Activated CD8-positive, alpha-beta memory T cell treated with anti-CD3 and anti-CD28 coated beads, Interleukin-2, amount 50 U/mL, for 48 hours (primary cell): ENCODE measurements at places on chromosomes 1 and 21.

DNA sequence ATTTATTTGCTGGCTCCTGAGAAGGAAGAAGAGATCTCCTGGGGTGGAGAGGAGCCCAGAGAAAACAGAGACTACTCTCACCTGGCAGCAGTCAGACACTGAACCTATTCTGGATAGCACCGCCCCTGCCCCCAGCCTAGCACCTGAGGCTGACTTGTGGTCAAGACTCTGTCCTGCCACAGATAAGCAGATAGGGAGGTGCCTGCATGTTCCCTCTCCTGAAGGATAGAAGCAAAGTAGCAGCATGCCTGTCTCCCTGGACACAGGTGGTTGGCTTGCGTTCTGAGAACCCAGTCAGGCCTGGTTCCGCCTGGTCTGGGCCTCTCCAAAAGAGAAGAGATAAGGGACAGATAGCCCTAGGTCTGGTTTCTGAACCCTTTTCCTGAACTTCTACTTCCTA lies 1.3 kb upstream of the EFNA3 start:
- no peak for DNase-seq

DNA sequence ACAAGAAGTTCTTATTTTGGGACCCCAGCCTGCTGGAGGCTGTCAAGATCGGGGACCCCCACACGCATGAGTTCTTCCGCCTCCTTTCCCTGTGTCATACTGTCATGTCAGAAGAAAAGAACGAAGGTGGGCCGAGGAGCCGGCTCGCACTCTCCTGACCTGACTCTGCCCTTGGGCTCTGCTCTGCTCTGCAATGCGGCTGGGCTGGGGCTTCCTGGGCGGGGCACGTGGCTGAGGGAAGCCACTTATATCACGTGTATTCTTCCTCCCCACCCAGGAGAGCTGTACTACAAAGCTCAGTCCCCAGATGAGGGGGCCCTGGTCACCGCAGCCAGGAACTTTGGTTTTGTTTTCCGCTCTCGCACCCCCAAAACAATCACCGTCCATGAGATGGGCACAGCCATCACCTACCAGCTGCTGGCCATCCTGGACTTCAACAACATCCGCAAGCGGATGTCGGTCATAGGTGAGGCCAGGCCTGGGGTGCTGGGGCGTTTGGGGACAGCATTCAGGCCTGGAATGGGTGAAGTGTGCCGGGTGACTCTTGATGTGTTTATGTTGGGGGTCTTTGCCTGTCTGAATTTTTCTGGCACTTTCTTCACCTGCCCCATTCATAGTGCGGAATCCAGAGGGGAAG lies 17.6 kb downstream of the ATP8B2 start:
- DNase-seq = peak; percentile 83

DNA sequence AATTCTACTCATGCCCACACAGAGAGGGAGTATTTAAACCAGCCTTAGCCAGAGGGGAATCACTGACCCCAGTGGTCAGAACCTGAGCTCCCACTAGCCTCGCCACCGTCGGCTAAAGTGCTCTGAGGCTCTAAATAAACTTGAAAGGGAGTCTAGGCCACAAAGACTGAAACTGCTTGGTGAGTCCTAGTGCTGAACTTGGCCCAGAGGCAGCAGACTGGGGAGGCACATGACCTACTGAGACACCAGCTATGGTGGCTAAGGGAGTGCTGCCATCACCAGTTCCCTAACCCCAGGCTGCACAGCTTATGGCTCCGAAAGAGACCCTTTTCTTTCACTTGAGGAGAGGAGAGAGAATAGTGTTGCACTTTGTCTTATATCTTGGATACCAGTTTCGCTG lies 1542.8 kb downstream of the KCNT2 start:
- DNase-seq = no peak

GRCh38 chr1:116019653-116020253 lies 43.4 kb downstream of the SLC22A15 start:
- DNase-seq = no peak

GRCh38 chr1:228071839-228072657 lies 10.5 kb upstream of the ARF1 start:
- DNase-seq = no peak

GRCh38 chr1:204465546-204466415 lies 28.8 kb downstream of the PIK3C2B start:
- DNase-seq = no peak

DNA sequence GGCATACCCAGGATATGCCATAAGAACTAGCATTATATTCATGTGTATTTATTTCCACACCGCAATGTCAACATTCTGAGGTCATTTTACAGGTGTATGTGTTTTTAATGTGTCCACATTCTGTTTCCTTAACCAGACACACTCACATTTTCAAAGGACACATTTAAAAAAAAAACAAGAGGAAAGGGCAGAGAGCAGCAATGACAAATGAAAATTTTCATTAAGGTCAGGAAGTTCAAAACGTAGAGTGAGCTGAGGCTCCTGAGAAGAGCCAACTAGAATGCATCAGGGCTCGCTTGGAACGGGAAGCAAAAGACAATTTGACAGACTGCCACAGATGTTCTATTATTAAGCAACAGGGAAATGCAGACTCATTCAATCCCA lies 4.8 kb upstream of the GNPAT start:
- DNase-seq = no peak

- peak; percentile 47 for DNase-seq
Measured at GRCh38 chr21:46080171-46081021, 17.5 kb upstream of the COL6A2 start.

DNA sequence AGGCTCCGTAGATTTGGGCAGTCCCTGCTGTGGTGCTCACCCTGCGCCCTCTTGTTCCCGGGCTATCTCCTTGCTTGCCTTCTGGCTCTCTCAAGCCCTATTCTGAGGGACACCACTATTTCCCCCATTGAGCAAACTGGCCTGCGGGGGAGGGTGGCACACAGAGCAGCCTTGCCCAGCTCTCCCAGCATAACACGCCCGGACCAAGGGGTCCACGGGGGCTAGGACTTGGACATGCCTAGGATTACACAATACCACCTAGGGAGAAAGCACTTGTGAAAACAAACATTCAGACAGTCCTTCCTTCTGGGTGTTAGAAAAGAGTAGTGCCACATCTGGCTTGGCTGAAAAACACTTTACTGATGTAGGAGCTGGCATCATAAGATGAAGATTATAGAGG lies 7.4 kb downstream of the TADA1 start:
- no peak for DNase-seq

DNA sequence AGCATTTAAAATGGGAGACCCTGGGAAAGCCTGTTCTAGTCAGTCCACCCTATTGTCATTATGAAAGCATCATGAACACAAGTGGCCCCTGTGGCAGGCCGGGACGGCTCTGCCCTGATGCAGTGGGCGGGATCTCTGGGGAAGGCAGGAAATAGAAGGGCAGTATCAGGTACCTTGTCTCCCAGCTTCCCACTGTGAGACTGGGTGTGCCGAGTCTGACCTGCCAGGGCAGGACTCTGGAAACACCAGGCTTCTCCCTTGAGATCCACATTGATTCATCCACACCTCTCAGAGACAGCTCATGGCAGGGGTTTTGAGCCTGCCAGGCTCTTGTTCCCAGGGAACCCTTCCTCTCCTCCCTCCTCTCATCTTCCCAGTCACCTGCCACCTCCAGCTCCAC lies 24.5 kb upstream of the GNPAT start:
- DNase-seq = no peak

- no peak for DNase-seq
Measured at GRCh38 chr1:203475012-203475981, at the start of gene PRELP. PRELP (plus strand) TSS chr1:203475806; CDS start chr1:203483185, 7,379 bp downstream.

DNA sequence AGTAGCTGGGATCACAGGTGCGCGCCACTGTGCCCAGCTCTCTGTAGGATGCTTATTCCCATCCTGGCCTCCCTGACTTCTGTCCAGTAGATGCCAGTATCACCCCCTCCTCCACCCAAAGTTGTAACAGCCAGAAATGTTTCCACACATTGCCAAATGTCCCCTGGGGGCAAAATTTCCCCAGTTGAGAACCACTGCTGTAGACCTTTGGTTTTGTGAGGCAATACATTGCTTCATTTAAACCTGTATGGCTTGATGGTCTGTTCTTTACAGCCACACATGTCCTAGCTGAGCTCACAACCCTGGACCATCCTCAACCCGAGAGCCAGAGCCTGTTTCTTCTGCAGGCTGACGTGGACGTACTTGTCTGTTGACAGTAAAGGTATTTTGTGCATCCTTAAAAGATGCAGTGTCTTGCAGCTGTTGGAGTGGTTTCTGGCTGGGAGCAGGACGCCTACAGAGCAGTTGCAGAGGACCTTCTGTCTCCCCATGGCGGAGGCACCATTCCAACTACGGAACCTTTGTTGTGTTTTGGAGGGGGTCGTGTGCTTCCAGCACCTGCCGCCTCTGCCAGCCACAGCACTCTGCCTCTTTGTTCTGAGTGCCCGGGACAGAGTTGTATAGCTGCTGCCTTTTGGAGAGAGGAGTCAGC lies 26.6 kb downstream of the DOP1B start:
- no peak for DNase-seq

- DNase-seq = no peak
Measured at GRCh38 chr1:228108742-228109072, 392 bp downstream of the MRPL55 start.

GRCh38 chr1:221039616-221040015 lies 160.4 kb downstream of the HLX start:
- no peak for DNase-seq

DNA sequence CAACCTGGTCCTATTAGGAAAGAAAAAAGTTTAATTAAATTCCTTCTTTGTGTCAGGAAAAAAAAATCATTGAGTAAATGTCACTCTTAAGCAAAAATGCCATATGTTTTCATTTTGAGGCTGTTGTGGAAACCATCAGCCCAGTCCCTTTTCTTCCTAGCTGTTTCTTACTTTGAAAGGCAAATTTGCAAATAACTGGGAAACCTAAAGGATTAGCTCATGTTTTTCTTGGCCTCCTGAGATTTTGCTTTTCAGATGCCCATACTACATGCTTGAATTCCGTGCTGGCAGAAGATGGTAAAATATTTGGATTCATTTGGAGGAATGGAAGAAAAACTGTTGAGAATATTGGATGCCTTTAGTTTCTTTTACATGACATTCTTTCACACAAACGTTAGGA lies 182.1 kb upstream of the ADAMTS5 start:
- no peak for DNase-seq

GRCh38 chr1:230359992-230360668 lies 66.0 kb downstream of the PGBD5 start:
- no peak for DNase-seq

DNA sequence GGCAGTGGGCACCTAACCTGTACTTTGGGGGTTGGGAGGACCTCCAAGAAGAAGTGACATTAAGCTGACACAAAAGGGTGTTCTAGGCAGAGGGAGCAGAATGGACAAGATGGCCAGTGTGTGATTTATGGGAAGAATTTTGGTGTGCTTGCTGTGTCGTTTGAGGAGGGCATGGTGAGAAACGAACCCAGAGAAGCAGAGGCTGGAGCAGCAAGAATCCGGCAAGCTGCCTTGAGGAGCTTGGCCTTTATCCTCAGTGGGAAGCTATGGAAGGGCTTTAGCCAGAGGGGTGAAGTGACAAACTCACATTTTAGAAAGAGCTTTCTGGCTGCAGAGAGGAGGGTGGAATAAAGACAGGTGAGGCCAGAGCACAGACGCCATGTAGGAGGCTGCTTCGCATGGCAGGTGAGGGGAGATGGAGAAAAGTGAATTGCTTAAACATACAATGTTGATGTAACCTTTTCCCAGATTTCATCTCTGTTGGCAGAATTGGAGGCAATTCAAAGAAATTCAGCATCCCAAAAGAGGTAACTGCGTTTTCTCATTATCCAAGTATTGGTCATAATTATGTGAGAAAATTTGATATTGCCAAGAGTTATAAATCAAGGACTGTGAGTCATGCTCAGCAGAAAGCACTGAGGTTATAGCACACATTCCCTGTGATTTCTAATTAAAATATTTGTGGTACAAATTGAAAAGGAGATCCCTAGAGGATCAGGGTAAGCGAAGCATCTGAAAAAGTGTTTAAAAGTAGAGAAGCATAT lies 26.5 kb downstream of the TRIM45 start:
- DNase-seq = no peak
